Activated CD4-positive, alpha-beta T cell treated with anti-CD3 and anti-CD28 coated beads, Interleukin-2, amount 50 U/mL, for 24 hours (primary cell): ENCODE measurements at places on chromosomes 3 and 15.
A peak's percentile ranks its signal among the peaks of the same experiment; 100 is the strongest.

DNA sequence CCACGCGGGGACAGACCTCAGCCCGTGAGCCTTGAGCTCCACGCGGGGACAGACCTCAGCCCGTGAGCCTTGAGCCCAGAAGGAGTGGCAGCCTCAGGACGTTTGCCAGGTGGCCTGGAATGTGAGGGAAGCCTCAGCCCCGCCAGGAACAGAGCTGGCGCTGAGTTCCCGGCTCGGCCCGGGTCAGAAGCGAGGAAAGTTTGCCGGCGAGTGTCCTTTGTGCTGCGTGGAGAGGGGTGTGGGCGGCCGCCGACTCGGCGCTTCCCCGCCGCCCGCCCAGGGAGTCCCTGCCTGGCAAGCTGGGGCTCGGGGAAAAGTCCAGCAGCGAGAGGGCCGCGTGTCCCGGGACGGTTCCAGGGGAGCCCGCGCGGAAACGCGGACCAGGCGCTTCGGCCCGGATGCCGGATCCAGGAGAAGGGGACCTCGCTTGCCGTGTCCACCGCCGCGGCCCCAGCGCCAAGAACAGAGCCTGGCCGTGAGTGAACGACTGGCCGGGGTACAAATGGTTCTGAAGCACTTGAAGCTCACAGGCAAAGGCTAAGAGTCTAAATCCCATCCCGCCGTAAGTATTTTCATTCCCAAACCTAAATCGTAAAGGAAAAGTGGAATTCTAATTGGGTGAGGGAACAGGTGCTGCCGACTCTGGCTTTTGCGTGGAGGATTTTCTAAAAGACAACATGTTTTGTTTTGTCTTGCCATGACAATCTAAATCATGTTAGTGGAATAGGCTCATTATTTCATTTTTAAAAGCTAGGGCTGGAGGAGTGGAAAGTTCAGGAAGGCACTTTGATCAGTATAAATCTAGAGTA lies 1.7 kb downstream of the LRRN1 start:
- DNase-seq = no peak

GRCh38 chr3:13335059-13335458 lies 85.1 kb downstream of the NUP210 start:
- no peak for DNase-seq

- DNase-seq = no peak
Measured at GRCh38 chr15:90344662-90345061, 7.4 kb upstream of the ZNF774 start.

- DNase-seq = no peak
Measured at GRCh38 chr3:113063126-113063894, 72.5 kb downstream of the GTPBP8 start.

DNA sequence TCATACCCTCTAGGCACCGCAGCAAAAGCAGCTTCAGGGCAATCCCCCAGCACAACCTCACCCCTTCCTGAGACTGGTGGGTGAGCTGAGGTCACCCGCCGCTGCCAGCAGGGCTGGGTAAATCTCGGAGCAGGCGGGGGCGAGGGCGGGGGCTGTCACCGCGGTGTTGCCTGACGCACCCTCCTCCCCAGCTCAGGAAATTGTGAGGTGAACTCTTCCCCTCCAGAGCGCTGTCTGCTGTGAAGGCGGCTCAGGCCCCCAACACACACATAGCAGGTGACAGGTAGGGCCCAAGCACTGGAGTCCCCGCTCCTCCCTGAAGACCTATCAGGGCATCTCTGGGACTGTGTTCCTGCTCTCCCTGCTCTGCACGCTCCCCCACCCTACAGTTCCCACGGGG lies 30.2 kb upstream of the FURIN start:
- peak; percentile 66 for DNase-seq

GRCh38 chr15:87312221-87312620 lies 944.3 kb downstream of the NTRK3 start:
- DNase-seq = no peak

GRCh38 chr15:69517052-69517451 lies 64.4 kb downstream of the RPLP1 start:
- DNase-seq = no peak

DNA sequence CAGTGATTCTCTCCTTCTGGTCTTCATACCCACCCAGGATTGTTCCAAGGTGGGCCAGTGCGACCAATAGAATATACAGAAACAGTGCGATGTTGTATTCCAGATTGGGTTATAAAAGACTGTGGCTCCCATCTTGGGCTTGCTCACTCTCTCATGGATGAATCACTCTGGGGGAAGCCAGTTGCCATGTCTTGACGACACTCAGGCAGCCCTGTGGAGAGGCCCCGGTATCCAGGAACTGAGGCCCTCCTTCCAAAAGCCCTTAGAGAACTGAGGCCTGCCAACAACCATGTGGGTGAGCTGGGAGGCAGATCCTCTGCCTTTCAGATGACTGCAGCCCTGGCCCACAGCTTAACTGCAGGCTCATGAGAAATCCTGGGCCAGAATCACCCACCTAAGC lies 57.2 kb downstream of the SH3GL3 start:
- DNase-seq = no peak

GRCh38 chr3:148657470-148657869 lies 40.2 kb upstream of the AGTR1 start:
- no peak for DNase-seq

- peak; percentile 59 for DNase-seq
Measured at GRCh38 chr3:70550723-70551319, 238.4 kb upstream of the MDFIC2 start.

DNA sequence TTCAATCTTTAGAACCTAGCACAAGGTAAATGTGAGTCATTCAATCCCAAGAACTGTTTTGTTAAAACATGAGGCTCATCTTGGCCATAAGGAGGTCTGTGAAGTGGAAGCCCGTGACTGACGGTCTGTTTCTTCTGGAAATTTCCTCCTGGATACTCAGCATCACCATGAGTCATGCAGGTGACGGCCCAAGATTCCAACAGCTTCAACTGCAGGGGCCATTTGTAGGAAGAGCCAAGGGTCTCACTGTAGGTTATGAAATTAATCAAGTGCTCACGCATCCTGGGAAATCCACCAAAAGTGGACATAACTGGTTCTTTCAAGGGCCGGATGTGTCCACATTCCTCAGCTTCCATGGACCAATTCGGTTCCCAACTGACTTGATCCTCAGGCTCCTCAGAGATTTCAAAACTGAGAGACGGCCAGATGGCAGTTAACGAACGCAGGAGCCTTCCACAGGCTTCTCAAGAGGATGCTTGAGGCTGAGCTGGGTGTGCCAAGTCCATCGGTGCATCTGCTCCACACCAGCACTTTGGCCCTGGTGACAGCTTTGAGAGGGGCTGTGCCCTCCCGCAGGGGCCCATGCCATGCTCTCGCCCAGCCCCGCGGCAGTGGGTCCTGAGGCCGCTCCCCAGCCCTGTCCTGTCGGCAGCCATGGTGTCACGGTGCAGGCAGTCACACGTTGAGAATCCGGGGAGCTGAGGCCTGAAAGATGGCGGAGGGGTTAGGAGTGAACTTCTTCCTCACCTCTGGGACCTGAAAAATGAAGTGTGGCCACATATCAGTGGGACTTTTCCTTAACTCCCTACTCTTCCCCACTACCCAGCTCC lies 8.5 kb downstream of the MAP6D1 start:
- no peak for DNase-seq

DNA sequence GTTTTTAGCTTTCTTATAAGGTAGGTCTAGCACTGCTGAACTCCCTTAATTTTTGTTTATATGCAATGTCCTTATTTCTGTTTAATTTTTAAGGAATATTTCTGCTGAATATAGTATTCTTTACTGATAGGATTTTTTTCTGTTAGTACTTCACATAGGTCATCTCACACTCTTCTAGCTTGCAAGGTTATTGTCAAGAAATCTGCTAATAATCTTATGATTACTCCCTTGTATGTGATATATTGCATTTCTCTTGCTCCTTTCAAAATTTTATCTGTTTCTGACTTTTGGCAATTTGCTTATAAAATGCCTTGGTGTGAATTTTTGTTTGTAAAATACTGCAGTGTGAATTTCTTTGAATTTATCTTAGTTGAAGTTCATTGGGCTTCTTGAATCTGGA lies 298.4 kb downstream of the GAP43 start:
- DNase-seq = no peak

DNA sequence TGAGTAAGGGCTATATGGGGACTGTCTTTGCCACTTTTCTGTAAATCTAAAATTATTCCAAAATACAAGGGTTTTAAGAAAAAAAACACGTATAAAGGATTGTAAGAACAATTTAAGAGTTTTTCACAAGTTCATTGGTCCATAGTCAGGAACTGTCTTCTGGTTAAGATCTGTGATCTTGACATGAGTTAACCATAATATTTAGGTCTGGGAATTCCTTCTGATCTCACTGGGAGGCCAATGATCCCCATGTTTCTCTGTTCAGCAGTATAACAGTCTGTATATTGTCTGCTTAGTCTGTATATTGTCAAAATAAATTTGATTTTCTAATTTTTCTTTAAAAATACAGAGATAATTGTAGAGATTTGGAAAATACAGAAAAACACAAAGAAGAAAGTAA lies 848 bp upstream of the RHCG start:
- no peak for DNase-seq

DNA sequence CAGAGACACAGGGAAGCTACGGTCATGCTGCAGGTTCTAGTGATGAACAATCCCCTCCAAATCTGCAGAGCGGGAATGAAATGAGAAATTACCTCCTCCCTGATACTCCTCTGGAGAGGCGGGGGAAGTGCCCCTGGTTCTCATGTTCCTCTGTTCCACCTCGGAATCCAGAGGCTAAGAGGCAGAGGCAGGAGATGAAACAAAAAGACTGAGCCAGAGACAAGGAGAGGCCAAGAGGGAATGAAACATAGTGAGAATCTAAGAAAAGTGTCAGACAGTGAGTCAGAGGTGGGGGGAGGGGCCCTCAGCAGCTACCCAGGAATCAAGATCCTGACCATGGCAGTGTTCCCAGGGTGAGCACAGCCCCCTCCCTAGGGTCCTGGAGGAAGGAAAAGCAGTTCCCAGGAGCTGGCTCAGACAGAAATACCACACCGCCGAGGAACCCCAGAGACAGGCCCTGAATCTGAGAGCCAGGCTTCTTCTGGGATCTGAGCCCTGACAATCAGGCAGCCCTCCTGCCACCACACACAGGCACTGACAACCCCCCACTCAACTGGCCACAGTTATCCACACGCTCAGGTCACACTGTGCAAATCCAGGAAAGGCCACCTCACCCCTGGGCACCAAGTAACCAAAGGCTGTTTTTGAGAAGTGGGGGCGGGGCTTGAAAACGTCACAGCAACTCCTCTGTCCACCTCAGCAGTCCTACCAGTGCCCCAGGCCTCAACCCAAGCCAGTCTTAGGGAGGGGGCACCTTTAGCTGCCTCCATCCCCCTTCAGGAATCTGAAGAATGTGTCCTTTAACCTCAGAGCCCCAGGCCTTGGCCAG lies 2.4 kb downstream of the CSRNP1 start:
- DNase-seq = no peak

DNA sequence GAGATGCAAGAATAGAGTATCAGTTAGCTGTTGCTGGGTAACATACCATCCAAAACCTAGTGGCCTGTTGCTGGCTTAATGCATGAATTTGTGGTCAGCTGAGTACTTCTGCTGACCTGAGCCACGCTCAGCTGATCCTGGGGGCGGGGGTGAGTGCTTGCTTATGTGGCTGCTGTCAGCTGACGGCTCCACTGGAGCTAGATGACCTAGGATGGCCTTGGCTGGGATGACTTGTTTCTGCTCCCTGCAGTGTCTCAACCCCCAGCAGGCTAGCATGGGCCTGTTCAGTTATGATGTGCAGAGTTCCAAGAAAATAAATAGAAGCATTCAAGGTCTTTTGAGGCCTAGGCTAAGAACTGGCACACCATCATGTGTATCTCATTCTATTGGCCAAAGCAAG lies 63.9 kb downstream of the FBLN2 start:
- no peak for DNase-seq

DNA sequence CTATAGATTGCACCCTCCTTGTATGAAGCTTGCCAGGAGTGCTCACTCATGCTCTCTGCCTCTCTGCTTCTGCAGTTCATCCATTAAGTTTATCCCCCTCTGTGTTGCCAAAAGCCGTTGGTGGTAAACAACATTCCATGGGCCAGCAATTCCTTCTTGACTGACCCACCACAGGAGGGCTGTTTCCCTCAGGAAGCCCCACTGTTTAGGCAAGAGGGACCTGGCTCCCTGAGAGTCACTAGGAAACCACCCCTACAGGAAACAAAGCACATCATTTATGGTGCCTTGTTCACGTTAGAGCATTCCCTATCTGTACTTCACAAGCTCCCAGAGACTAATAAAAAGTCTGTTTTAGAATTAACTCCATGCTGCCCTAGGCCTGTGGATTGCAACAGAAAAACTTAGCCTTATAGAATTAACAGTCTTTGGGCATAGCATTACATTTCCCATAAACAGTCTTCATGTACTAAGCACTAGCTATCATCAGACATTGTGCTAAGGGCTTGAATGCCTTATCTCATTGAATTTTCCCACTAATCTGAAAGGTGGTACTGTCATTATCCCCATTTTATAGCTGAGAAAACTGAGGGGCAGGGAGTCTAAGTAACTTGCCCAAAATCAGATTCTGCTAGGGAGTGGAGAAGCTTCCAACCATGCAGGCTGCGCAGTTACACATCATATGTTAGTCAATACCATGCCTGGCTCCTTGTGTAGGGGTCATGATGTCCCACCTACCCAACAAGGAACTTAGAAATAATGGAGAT lies 149.9 kb downstream of the SHQ1 start:
- DNase-seq = no peak

GRCh38 chr15:27086149-27086548 lies 115.2 kb downstream of the GABRG3 start:
- DNase-seq = no peak

- DNase-seq = no peak
Measured at GRCh38 chr3:64295594-64295993, 70.3 kb upstream of the PRICKLE2 start.

DNA sequence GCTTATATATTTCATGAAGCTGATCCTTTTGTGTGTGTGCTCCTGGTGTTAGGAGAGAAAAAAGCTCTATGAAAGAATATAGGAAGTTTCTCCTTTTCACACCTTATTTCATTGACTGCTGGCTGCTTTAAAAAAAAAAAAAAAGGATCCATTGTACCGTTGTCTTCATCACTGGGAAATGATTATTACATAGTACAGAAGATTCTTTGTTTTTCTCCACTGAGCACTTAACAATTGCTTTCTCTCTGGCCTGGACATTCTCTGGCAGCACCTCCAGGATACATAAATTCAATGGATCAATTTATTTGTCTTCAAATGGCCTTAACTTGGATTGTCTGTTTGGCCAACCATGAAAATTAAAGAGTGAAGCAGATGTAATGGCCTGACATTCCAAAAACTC lies 37.2 kb downstream of the DPH3 start:
- DNase-seq = no peak

DNA sequence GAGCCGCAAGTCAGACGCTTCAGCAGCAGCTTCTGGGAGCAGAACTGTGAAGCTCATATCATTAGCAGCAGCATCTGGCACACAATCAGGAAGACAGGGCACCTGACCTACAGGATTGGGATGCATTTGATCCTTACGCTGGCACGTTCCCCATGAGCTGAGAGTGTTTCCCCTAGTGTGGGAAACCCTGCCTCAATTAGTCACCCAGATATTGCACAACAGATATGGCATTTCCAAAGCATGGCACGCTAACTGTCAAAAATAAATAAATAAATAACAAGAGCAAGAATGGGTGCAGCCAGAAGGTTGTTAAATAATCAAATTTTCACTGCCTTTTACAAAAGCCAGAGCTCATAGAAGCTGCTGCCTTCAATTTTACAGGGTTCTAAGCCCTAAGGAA lies 189.6 kb upstream of the THBS1 start:
- no peak for DNase-seq

- no peak for DNase-seq
Measured at GRCh38 chr3:65811892-65812291, 226.8 kb downstream of the MAGI1 start.

- no peak for DNase-seq
Measured at GRCh38 chr3:147173257-147173656, 233.1 kb downstream of the ZIC4 start.
